ENCODE measurements at places on chromosomes 16 and 17.

GRCh38 chr17:81378941-81379511 lies 16.2 kb upstream of the BAHCC1 start:
- DNase-seq = no peak

DNA sequence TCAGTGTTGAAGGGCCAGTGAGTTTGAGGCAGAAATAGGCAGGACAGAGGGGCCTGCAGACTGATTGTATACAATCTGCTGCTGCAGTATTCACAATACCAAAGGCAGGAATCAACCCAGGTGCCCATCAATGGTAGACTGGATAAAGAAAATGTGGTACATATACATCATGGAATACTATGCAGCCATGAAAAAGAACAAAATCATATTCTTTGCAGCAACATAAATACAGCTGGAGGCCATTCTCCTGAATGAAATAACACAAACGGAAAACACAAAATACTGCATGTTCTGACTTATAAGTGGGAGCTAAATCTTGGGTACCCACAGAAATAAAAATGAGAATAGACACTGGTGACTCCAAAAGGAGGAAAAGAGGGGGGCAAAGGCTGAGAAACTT lies 485.1 kb downstream of the XYLT1 start:
- no peak for DNase-seq

GRCh38 chr16:5225931-5226655 lies 128.5 kb upstream of the EEF2KMT start:
- no peak for DNase-seq

GRCh38 chr16:87618216-87618615 lies 15.9 kb downstream of the JPH3 start:
- no peak for DNase-seq

DNA sequence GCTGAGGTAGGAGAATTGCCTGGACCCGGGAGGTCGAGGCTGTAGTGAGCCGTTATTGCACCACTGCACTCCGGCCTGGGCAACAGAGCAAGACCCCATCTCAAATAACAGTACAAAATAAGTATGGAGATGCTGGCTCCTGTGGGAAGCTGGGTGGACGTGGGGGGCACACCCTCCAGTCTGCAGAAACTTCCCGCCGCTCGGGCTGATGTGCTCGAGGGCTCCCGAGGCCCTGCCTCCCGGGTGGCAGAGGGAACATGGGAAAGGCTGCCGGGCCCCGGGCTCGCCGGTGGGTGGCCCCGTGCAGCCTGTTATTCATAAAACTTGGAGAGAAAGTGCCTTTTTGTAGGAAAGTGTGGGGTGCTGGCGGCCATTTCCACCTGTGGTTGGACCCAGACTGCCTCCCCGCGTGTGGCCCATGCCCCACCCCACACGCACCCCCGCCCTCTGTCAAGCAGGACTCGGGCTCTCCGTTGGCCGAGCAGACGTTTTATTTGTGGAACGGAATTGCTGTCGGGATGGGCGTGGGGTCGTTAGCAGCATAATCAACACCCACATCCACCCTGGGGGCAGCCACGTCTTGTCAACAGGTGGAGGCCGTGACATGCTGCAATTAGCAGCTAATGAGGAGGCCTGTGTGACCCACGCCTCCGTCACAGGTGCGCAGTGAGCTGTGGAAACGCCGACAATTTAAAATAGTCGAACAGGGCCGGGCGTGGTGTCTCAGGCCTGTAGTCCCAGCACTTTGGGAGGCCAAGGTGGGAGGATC lies 7.4 kb upstream of the CIAO3 start:
- no peak for DNase-seq

DNA sequence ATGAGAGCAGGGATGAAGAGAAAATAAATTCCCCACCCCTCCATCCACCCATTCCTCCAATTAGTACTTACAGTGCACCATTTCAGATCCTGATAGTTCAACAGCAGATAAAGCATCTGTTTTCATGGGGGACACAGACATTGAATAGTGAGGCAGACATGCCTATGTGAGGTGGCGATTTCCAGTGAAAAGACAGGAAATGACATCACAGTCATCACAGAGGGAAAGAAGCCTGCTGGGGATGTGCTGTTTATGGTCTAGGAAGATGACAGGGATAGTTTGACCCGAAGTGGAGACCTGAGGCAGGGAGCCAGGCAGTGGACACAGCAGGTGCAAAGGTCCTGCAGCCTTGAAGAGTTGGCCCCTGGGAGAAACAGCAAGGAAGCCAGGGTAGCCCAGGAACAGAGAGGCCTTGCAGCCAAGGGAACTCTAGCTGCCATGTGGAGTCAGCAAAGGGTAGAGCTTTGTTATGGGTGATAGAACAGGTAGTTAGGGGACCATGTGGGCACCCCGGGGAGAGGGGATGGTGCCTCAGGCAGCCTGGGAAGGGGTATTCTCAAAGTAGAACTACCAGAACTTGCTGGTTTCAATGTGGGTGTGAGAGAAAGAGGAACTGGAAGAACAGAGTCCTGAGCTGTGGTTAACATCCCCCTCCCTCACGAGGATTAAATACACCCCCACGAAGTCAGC lies 256.6 kb downstream of the CPPED1 start:
- DNase-seq = no peak

DNA sequence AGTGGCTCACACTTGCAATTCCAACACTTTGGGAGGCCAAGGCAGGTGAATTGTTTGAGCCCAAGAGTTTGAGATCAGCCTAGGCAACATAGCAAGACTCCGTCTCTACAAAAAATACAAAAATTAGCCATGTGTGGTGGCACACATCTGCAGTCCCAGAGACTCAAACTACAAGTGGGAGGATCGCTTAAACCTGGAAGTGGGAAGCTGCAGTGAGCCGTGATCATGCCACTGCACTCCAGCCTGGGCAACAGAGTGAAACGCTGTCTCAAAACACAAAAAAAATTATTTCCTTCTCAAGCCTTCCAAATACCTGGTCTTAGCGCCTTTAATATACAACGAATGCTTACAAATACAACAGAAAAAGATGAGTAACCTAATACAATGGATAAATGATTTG lies 19.7 kb upstream of the CBX2 start:
- no peak for DNase-seq

DNA sequence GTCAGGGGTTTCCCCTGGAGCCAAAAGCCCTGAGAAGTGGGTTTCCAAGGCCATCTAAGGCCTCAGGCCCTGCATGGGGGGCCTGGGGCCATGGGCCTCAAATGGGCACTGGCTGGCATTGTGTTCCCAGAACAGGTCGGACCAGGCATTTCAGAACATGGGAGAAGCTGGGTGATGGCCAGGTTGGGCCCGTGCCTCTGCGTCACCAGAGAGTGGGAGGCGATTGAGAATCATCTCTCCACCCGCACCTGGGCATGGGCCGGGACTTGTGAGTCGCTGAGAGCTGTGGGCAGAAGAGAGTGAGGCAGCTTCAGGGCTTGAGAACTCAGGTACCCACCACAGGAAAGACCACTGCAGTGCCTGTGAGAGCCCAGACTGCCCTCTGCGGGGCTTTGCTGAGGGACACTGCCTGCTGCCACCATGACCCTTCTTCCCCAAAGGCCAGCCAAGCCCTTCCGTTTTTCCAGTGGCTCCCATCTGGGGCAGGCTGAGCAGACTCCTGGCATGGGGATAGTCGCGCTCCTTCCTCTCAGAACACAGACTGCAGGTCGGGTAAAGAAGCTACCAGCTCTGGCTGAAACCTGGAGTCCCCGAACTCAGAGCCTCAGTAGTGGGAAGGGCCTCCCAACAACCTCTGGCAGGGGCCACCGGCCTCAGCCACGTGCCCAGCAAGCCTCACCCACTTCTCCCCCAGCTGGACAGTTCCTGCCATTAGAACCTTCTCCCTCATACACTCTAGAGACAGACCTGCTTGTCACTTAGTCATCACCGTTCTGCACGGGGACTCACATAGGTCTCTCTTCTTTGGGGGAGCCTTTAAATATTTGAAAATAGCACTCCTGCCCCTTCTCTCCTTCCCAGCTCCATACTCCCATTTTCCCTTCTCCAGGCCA lies 1.6 kb downstream of the RAB11FIP4 start:
- DNase-seq = no peak

GRCh38 chr17:77943971-77944370 lies 14.5 kb upstream of the TNRC6C start:
- no peak for DNase-seq

DNA sequence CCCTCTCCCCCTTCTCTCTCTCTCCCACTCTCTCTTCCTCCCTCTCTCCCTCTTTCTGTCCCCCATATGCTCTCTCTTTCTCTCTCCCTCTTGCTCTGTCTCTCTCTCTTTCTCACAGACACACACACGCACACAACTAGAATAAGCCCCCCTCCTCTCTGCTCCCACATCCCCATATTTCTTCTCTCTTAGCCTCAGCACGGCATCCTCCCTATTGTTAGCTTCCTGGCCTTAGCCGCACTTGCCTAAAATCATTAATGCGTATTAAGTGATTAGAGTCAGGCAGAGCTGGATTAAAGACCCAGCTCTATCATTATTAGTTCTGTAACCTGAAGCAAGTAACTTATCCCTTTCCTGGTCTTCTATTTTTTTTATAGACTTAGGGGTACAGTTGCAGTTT lies 319.0 kb upstream of the C16orf82 start:
- DNase-seq = no peak

DNA sequence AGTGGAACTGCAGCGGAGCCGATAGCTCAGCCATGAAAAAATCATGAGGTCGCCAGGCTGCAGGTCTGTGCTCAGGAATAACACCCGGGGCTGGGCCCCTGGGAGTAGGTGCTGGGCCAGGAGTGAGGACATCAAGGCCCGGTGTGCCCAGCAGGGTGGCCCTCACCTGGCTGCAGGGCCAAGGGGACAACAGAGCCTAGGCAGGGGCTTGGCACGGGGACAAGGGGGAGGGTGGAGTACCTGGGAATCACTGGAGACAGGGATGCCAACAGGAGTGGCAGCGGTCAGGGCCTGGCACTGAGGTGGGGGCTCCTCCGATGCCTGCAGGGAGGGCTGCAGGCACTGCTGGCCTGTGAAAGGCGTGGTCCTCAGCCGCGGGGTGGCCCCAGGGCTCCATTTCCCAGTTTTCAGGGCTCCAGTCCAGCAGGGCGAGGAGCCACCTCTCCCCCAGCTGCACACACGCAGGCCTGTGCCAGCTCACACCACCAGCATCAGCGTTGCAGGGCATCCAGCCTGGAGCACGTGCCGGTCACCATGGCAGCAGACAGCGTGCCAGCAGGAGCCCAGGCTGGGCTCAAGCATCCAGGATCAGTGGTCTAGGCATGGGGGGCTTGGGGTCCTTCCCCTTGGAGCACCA lies 4.7 kb upstream of the FSCN2 start:
- no peak for DNase-seq

- no peak for DNase-seq
Measured at GRCh38 chr17:52420555-52421078, 262.1 kb upstream of the CA10 start.

- DNase-seq = no peak
Measured at GRCh38 chr16:83136419-83136818, 509.6 kb downstream of the CDH13 start.

- no peak for DNase-seq
Measured at GRCh38 chr16:56488035-56488434, 31.8 kb downstream of the BBS2 start.

DNA sequence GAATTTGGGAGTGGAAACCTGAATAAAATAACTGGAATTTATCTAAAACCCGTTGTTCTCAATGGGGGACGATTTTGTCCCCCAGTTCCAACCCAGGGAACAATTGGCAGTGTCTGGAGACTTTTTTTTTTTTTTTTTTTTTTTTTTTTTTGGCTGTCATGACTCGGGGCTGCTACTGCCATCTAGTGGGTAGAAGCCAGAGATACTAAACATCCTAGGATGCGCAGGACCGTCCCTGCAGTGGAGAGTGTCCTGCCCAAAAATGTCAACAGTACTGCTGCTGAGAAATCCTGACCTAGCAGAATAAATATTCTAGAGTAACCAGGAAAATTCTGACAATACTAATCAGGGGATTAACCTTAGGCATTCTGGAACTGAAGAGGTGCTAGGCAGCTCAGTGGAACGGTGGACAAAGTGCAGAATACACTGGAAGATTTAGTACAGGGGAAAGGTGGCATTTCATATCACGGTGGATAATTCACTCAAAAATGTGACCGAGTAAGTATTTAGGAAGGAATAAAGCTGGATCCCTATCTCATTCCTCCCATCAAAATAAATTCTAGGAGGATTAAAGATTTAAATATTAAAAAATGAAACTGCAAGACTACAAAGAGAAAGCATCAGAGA lies 107.6 kb downstream of the SPECC1 start:
- peak; percentile 56 for DNase-seq

Measured in stimulated activated naive CD8-positive, alpha-beta T cell treated with anti-CD3 and anti-CD28 coated beads, Interleukin-15, Interleukin-2, amounts not matched to agents 100 U/mL and 50 U/mL, for 24 hours (primary cell).